Fibroblast of skin of right biceps (primary cell): ENCODE measurements at places on chromosomes 1 and 21.

GRCh38 chr1:34290831-34291230, 114.1 kb downstream of the C1orf94 start:
- DNase-seq: no peak

DNA sequence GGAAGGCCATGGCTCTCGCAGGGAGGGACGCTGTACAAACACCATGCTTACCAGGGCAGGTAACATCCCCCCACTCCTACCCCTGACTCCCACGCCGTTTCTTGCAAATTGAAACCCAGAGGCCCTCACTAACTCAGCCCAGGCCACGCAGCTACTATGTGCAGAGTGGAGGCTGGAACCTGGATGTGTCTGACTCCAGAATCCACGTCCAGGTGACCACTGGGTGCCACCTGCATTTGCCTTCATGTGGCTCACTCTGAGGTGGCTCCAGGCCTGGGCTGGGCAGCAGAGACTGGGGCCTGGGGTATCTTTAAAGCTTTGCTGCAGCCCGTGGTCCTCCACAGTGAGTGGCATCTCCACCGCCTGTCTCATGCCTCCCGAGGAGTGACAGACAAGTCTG, 29.6 kb upstream of the AJAP1 start:
- DNase-seq: no peak

GRCh38 chr1:39671793-39672550, at the start of gene NT5C1A:
Gene NT5C1A (minus strand): TSS chr1:39672107. CDS start chr1:39672038, 69 bp downstream.
- DNase-seq: no peak

DNA sequence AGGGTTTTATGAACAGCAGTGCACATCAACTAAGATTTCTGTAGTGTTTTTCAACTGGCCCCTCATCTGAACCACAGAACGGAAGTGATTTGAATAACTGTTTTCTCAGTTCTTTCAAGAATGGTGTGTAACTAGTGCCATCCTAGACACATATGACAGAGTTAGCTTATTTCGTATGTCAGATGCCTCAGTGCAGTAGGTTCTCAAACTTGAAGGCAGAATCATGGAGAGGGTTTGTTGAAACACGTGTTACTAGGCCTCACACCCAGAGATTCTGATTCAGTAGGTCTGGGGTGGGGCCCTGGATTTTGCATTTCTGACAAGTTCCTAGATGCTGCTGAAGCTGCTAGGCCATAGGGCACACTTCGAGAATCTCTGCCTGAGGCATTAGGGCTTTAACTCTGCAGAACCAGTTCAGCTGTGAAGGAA, 49.0 kb downstream of the SCCPDH start:
- no peak for DNase-seq

DNA sequence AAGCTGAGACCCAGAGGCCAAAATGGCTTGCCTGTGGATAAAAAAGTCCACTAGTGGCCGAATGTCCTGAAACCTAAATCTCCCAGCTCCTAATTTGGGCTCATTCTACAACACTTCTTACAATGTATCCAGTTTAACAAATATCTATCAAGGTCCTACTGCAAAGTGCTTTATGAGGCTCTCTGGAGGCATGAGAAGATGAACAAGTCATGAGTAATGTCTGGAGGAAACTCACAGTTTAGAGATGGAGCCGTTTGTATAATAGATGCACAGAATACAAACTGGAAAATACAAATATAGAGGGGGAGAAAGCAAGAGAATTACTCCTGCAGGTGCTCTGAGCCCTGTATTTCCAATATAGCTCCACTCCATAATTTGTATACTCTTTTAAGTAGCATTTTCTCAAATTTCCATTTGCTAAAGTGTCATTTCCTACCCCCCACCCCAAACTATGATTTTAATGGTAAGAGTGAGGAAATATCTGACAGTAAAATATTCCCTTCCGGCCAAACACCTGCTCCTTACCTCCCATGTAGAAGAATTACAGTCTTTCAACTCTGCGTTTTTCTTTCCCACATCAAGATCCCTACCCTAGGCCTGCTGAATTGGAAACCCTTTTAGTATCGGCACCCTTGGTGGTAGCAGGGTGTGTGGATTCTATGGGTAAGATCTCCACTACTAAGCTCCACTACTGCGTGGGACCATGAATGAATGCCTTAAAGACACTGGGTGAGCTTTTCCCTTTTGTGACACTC, 3.3 kb upstream of the ADAMTS5 start:
- DNase-seq: no peak

GRCh38 chr1:160207771-160208556, 2.8 kb downstream of the PEA15 start:
- no peak for DNase-seq

DNA sequence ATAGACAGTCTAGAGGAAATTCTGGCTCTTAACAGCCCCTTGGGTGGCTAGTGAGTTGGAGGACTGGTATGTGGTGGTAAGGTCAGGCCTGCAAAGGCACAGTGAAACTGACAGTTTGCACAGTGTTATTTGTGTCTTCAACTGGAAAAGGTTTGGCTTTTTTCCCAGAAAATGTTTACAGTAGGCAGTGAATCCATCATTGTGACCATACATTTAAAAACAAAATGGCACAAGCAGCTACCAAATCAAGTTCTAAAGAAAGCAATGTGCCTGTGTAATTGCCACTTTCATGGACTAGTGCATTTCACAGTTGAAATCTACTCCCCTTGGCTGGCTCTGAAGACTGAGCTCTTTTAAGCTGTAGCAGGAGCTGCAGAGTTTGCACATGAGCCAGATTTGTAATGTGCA, 24.8 kb downstream of the ATPAF1 start:
- peak; percentile 85 for DNase-seq

- DNase-seq: peak; percentile 37
Measured at GRCh38 chr1:202568410-202568809, 141.8 kb downstream of the SYT2 start.

DNA sequence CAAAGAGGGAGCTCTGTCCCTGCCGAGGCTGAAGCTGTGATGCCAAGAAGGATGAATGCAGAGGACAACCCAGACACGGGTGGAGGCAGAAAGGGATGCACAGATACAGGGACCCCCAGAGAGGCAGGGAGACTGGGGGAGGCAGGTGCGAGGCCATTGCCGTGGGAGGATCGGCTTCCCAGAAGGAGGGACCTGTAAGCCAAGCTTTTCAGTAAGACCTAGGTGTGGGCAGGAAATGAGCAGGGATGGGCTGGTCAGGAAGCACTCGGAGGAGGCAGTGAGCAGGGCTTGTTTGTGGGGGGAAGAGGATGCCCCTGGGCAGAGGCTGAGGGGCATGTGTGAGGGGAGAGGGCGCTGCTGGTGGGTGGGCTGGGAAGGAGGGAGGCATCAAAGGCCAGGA, 67.7 kb upstream of the WNT4 start:
- DNase-seq: no peak

DNA sequence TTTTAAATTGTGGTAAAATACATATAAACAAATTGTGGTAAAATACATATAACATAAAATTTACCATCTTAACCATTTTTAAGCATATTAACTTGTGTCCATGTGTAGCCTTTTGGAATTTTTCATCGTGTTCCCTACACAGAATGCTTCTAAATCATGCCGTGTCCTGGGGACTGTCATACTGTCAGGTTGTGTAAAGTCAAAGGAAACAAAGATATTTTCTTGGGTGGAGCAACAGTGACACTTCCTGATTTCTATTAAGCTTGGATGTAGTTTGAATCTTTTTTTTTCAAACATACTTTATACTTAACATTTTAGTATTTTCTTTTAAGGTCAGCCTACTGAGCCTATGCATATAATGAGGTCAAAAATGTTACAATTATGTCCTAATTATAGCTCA, 32.3 kb downstream of the DOP1B start:
- DNase-seq: no peak

DNA sequence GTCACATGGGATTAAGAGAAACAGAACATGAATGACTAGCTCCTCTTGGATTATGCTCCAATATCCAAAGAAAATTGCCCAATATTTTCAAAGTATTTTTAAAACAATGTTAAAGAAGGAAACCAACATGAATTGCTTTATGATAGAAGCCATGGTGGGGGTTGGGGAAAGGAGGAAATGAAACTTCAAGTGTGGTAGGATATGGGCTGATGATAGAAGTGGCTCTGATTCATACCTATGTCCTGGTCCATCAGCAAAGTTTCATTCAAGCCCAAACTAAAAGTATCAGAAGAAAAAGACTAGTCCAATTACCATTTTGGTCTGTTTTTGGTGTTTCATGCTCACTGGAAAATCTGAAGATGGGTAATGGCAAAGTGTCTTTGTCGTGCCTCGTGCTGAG, 104.2 kb upstream of the PROX1 start:
- DNase-seq: no peak

DNA sequence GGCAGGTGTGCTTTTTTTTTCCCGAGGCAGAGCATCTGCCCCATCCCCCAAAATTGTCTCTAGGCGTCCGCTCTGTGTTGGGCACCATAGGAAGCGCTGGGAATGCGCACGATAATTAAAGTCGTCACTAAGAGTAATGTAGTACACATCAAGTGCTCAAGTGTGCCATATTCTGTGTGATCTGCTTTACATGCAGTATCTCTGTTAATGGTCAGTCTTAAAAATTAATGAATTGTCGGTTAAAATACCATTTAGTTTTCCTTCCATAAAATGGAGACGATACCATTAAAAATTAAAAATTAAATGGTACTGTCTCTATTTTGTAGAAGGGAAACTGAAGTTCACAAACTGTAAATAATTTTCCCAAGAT, 544 bp upstream of the CCT8 start:
- DNase-seq: no peak

- DNase-seq: no peak
Measured at GRCh38 chr1:57858740-57859139, 434.9 kb upstream of the DAB1 start.

DNA sequence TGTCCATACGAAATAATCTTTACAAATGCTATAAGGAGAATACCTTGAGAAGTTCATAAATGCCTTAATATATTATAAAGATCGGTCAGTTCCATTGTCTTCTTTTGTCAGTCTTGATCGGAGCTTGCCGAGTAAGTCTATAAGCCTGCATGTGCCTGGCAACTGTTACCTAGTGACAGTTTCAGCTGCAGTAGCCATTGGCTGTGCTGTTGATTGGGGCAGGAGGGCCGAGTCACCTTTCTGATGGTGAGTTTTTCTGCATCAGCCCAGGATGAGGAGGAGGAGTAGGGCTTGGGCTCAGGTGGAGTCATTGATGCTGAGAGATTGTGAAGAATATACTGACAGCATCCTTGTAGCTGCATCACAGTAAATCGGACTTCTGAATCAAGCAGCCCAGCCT, 1.9 kb upstream of the GPR52 start:
- DNase-seq: no peak

DNA sequence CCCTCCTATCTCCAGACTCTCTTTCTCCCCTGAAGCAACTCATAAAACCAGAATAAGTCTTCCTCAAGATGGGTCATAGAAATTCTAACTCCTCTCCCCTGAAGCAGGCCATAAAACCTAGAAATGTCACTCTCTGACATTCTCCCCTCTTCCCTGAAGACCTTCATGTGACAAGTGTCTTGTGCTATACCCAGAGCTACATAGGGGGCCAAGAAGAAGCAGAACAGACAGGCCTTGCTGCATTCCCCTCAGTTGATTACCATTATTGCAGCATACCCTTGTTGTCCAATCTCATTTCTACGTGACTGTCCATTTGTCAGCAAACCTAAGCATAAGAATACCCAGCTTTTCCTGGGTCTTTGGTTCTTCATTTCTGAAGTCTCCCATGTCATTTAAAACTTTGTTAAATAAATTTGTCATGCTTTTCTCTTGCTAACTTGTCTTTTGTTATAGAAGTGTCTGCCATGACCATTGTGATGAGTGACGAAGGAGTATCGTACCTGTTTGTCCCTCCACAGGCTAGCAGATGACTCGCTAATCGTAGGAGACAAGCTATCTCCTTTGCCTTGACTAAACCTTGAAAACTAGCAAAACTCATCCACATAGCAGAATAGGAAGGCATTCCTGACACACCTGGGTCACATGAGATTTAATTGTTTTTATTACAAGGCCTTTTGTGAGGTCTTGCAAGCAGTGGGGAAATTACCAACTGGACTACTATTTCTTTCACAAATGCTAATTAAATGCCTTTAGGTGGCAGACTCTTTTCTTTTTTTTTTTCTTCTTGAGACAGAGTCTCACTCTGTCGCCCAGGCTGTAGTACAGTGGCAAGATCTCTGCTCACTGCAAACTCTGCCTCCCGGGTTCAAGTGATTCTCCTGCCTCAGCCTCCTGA, 39.4 kb upstream of the ZNF326 start:
- no peak for DNase-seq

DNA sequence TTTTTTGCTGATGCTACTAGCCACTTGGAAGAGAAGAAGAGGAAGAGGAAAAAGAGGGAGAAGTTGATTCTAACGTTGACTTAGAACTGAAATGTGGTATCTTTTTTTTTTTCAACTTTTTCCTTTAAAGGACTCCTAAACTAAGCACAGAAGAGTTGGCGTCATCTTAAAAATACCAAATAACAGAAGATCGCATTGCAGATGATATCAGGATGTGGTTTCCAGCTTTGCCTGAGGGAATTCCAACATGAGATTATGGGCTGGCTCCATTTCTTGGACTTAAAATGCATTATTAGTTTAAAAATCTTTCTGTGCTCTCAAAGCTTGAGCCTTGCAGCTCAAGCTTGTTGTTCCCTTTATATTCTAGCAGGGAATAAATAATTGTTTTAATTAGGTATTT, 29.8 kb downstream of the WDR3 start:
- DNase-seq: peak; percentile 15

DNA sequence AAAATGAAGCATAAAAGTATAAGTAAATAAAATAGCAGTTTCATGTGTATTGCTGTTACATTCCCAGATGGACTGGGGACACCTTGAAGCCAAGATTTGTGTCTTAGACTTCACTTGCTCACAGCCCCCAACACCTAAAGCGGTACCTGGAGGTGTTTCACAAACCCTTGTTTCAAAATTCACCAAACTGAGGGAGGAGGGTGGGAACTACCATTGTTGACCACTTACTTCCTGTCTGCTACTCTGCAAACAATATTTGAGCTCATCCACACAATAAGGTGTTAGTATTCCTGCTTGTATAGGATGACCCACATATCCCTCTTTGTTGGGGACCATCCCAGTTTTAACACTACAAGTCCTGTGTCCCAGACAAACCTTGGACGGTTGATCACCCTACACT, 115.9 kb upstream of the SYT6 start:
- no peak for DNase-seq

GRCh38 chr1:107294686-107295085, 153.8 kb downstream of the NTNG1 start:
- DNase-seq: peak; percentile 53

GRCh38 chr1:41483001-41483850, 1.3 kb downstream of the EDN2 start:
- no peak for DNase-seq

DNA sequence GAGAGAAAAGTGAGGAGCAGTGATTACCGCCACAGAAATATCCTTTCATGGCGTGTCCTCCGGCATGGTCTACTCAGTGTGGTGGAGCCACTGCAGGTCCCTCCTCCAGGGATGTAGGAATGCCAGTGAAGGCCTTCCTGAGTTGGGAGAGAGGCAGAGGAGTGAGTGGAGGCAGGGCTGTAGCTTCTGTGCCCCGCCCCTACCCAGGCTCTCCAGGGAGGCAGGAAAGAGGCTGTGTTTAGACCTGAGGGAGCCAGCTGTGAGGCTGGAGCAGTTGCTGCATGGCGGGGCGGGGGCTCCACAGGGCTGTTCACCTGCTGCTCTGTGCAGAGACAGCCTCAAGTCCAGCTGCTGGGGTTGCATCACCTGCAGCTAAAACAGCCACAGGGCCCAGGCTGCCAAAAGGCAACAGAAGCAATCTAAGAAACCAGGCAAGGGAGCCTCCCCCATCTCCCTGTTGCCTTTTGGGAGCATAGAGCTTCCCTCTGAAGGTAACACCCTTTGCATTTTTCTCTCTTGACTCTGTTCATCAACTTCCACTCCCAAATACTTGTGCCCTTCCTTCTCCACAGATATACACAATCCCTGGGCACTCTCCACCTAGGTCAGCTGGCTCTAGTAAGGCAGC, 801 bp upstream of the ANXA9 start:
- no peak for DNase-seq
